ENCODE measurements at places on chromosomes 4 and X.
A peak's percentile ranks its signal among the peaks of the same experiment; 100 is the strongest.

DNA sequence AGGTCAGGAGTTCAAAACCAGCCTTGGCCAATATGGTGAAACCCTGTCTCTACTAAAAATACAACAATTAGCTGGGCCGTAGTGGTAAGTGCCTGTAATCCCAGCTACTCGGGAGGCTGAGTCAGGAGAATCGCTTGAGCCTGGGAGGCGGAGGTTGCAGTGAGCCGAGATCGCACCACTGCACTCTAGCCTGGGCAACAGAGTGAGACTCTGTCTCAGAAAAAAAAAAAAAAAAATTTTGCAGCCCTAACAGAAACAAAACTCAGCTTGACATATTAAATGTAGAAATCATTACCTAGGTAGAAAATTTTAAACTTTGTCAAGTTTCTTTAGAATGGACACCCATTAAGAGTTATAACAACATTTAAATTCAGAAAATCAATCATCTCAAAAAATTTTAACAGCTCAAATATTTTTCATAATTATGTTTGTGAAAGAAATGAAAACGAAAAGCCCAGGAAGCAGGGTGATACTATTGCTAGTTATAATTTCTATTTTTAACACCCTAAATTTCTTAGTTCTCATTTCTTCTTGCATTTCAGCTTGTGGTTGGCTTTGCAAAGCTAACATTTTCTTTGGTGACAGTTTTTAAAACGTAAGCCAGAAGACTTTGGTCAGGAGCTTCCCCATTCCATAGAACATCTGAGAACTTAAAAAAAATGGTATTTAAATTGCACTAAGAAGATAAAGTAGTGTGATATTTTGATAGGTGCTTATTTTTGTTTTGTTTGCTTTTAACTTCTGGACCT, 33.3 kb upstream of the RBBP7 start:
- no peak for DNase-seq

DNA sequence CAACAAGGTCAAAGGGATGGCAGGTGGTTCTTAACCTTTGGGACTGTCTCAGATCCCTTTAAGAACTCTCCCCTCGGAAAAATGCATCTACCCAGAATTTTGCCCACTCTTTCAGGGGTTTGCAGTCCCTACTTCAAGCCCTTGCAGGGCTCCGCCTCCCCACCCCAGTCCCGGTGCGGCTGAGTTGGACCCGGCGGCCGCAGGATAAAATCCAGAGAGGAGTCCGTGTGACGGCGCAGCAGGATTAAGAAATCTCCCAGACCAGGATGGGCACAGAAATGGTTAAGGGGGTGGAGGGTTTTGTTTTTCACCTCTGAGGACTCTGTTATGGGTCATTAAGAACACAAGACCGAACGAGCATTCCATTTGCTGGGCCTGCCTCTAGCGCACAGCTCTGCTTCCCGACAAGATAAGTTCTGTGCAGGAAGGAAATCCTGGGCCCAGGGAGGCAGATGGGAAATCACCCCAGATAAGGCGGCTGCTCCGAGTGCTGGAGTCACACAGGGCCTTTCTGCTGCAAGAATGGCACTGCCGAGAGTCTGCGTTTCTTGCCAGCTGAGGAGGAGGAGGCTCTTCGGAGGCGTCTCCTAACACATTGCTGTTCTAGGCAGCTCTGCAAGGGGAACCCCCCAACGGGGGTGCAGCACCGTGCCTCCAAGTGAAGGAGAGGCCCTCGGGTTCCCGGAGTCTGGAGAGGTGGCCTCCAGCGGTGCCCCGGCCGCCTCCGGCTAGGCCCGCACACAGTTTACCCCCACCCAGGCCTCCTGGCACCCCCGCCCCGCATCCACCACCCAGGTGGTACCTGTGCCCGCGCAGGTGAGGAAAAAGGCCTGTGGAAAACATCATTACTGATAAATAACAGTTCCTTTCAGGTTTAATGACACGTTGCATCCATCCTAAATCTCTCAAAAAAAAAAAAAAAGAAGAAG, 277.6 kb downstream of the BCOR start:
- DNase-seq, result no peak

GRCh38 chr4:173051716-173052115, 116.9 kb upstream of the GALNT7 start:
- no peak for DNase-seq

- no peak for DNase-seq
Observed at GRCh38 chr4:126756050-126756829, 876.5 kb upstream of the INTU start.

GRCh38 chr4:61223385-61223784, 23.3 kb downstream of the ADGRL3 start:
- no peak for DNase-seq

GRCh38 chr4:2105559-2105958, 46.4 kb downstream of the NAT8L start:
- DNase-seq, result no peak

DNA sequence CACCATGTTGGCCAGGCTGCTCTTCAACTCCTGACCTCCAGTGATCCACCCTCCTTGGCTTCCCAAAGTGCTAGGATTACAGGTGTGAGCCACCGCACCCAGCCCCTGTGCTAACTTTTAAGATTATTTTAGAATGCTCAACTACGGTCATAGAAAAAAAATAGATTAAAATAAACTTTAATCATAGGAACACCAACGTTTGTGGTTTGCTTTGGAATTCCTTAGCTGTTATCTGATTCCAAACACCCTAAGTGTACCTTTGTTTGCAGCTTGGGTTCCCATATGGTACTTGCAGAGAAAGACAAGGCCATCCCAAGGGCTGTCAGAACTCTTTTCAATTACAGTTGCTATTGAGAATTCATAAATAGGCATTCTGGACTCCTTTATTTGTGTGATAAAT, 90.1 kb upstream of the EFHC2 start:
- no peak for DNase-seq

DNA sequence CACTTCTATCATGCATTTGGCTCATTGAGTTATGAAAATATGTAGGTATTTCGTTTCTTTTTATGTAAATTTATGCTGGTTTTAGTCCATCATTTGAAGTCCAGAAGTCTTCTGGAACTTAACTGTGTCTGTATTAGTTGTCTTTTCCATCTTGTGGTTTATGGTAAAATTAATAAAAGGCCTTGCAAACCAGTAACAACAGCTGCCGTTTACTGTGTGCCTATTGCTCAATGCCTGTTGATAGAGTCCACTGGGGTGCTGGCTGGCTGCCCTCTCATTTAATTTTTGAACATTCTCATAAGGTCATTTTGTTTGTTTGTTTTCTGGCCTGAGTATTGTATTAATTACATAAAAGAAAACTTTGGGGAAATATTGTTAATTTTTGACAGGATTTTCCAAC, 98.0 kb downstream of the NAA11 start:
- peak; percentile 9 for DNase-seq

DNA sequence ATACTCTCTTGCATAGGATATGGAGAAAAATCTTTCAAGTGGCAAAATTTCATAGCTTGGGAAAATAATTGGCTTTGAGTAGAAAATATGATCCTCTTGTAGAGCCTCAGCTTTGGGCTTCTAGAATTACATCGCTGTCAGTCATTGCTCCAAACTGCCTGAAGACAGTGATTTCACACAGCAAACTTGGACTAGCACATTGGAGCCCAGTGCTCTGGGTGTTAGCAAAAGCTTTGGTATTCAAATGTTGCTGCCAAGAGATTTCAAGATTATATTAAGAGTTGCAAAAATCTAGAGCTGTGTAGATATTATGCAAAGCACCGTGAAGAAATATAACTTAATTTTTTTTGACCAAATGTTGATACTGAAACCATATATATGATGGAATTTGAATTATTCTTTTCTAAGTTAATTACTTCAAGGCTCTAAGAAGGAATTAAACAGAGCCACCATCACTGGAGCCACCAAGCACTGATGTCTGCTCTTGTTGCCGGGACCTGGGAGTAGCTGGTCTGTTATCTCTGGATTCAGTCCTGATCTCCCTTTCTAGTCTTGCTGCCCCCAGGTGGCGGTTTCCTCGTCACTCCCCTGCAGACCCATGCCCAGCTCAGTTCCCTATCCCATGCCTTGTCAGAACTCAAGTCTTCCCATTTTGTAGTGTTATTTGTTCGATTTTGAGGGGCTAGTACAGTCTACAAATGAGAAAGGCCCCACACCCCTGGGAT, 260.7 kb upstream of the SFRP2 start:
- peak; percentile 97 for DNase-seq

- peak; percentile 63 for DNase-seq
Observed at GRCh38 chrX:40663880-40664630, 16.7 kb upstream of the CXorf38 start.

DNA sequence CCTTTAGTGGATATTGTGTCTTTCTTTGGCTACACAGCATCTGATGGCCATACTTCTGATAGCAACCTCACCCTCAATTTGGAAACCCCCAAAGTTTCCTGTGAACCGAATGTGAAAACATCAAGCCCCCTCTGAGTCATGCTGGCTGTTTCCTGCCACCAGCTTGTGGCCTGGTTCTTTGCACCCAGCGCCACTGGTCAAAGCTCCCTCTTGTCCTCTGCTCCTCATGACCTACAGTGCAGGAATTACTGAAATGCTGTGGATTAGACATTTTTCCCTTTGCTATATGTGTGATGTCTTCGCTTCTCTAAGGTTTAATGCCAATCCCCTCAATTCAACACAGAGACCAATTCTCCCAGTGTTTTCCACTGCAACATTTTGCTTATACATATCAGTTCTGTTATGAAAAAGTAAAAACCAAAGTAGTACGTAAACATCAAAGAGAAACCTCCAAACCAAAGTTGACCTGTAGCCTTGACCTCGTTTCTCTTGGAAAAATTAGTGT, 224.0 kb upstream of the TENM3 start:
- no peak for DNase-seq

DNA sequence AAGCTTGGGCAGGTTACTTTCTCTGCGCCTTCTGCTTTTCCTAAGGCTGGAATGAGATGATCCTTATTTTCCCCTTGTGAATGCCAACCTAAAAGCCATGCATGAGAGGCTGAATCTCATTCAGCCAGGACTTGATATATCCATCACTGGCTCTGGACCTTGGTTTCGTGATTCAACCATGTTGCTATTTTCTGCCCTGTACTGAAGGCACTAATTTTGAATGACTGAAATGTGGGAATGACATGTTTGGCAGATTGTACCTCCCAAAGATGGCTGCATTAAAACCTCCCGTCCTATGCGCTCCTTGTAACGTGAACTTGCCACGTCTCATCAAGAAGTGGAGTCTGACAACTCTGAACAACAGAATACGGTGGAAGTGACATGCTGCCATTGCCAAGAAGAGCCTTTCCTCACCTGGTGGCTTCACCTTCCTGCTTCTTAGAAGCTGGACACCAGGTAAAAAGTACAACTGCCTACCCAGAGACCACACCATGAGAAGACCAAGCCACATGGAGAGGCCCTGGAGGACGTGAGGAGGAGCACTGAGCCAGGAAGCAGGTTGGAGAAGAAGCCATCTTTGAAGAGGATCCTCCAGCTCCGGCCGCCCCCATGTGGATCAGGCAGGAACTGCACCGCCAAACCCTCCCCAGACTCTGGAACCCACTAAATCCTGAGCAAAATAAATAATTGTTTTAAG, 174.5 kb downstream of the NSUN7 start:
- peak; percentile 81 for DNase-seq

DNA sequence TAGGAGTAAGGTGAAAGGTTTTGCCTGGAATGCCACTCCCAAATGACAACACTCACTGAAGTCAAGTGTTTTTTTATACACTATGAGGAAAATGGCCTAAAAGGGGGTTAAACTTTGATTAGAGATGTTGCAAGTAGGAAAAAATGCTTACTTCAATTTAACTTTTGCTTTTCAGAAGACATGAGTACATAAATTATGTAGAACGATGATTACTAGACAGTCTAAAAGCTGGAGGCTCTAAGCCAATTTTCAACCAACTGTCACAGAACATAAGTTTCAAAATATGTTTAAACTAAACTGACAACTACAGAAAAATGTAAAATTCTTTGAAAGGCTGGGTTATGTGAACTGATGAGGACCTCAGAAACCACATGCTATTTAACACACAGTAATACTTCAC, 83.4 kb downstream of the SHISA3 start:
- DNase-seq, result no peak

DNA sequence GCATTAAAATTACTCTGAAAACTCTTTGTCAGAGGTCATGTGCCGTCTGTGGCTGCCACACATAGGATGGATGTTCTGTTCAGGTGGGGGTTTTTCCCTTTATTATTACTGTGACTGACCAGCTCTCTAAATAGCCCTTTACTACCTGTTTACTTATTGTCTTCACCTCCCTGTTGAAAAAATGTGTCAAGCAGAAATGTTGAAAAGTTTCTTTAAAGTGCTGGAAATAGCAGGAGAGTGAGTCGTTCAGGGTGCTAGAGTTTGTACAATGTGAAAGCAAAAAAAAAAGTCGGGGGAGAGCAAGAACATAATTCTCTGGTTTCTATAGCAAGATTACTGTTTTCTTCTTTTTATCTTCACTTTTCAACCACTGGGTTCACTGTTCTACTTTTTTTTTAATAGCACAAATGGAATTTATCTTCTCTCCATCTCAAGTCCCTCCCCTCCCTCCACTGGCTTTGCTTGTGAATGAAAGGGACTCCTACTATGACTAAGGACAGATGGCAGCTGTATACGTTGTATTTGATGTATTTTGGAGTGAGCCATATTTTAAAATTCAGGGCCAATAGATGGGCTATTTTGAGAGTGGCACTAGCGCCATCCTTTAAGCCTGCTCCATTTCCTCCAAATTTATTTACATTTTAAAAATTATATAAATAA, 33.3 kb downstream of the ARX start:
- peak; percentile 14 for DNase-seq
